Endothelial cell of umbilical vein (primary cell): ENCODE measurements at places on chromosomes 11 and 22. TPM values are rescaled to one million over a fixed set of nuclear protein-coding genes. Genes with fewer than 3 reads are reported as not detected.
A peak's percentile ranks its signal among the peaks of the same experiment; 100 is the strongest.

Gene CDC42BPG
- 0.13 and 0.19 TPM in 2 replicates for polyA plus RNA-seq

Gene NFAM1
- polyA plus RNA-seq = not detected in 2 replicates

Gene TECTA
- polyA plus RNA-seq = 0.69 and 0.97 TPM in 2 replicates

Gene SF3B2
- polyA plus RNA-seq = 99.4 and 132 TPM in 2 replicates

Gene SCN2B
- not detected in 2 replicates for polyA plus RNA-seq

Gene MRGPRX3
- polyA plus RNA-seq = not detected in 2 replicates

Gene MIAT
- 0.03 and 0.05 TPM in 2 replicates for polyA plus RNA-seq

Gene PHOX2A
- polyA plus RNA-seq = not detected in 2 replicates

Gene MADD
- polyA plus RNA-seq = 25.5 and 35.3 TPM in 2 replicates

Gene C11orf91
- polyA plus RNA-seq = 0.21 and 0.94 TPM in 2 replicates

- DNase-seq = no peak
Measured at GRCh38 chr11:60056349-60056969, at the start of gene MS4A3. Gene MS4A3, plus strand, starts transcription at chr11:60056665. Its CDS starts 4,496 bp downstream, at chr11:60061161.

- no peak for DNase-seq
Measured at GRCh38 chr11:11416917-11417316, 63.9 kb upstream of the CSNK2A3 start.

DNA sequence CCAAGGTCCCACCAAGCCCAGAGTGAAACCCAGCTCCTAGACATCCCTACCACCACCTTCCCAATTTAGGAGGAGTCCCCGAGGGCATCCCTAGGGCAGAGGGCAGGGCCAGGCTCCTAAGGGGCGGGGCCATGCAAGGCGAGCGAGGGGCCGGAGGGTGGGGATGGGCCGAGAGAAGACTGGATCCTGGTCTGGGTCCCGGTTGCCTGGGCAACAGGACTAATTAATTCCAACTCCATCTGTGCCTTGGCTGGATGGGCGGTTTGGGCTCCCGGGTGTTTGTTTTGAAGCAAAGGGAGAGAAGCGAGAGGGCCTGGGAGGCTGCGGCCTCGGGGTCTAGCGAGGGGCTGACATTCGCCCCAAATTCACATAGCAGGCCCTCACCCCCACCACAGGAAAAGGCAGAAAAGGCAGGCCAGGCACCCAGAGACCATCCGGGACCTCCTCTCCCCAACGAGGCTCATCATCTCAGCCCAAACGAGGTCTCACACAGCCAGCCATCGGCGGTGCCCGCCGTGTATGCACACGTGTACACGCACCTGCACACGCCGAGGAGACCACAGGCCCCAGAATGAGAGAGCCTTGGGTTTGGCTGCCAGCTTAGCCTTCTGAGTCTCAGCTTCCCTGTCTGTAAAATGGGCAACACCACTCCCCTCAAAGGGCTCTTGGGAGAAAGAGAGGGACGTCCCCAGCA lies 23.9 kb downstream of the ELFN2 start:
- DNase-seq = no peak

GRCh38 chr22:24061124-24061684 lies 50.1 kb downstream of the CABIN1 start:
- no peak for DNase-seq

- DNase-seq = peak; percentile 4
Measured at GRCh38 chr11:87198266-87198881, 160.6 kb downstream of the TMEM135 start.

GRCh38 chr22:44159221-44159620 lies 21.5 kb upstream of the PARVG start:
- DNase-seq = no peak

- DNase-seq = peak; percentile 92
Measured at GRCh38 chr22:40396882-40397281, 26.5 kb downstream of the SGSM3 start.

DNA sequence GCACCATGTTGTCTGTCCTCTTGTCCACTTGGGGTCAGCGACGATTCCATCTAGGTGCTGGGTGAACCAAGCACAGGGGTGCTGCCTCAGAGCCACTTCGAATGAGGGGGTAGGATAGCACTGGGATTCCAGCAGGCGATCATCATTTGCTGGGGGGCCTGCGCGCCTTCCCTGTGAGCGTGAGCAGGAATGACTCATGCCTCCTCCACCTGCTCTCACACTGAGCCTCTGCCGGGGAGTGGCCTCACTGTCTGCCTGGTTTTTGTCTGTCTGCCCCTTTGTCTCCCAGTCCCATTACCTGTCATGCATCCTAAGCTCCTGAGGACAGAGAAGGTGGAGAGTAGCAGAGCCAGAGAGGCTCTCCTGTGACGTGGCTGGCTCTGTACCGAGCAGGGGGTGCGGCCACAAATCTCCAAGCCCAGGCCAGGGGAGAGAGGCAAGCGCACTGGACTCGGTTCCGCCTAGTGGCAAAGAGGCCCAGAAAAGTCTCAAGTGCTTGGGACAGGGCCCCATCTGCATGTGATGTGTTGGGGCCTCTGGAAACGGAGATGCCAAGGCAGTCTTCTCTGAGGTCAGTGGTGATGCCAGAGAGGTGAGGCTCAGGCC lies 30.8 kb downstream of the RSPH14 start:
- no peak for DNase-seq

DNA sequence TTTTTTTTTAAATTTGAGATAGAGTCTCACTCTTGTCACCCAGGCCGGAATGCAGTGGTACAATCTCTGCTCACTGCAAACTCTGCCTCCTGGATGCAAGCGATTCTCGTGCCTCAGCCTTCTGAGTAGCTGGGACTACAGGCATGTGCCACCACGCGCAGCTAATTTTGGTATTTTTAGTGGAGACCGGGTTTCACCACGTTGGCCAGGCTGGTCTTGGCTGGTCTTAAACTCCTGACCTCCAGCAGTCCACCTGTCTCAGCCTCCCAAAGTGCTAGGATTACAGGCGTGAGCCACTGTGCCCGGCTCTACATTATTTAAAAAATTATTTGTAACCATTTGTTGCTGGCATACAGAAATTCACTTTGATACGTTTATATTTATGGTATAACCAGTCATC lies 18.6 kb downstream of the EP300 start:
- no peak for DNase-seq

DNA sequence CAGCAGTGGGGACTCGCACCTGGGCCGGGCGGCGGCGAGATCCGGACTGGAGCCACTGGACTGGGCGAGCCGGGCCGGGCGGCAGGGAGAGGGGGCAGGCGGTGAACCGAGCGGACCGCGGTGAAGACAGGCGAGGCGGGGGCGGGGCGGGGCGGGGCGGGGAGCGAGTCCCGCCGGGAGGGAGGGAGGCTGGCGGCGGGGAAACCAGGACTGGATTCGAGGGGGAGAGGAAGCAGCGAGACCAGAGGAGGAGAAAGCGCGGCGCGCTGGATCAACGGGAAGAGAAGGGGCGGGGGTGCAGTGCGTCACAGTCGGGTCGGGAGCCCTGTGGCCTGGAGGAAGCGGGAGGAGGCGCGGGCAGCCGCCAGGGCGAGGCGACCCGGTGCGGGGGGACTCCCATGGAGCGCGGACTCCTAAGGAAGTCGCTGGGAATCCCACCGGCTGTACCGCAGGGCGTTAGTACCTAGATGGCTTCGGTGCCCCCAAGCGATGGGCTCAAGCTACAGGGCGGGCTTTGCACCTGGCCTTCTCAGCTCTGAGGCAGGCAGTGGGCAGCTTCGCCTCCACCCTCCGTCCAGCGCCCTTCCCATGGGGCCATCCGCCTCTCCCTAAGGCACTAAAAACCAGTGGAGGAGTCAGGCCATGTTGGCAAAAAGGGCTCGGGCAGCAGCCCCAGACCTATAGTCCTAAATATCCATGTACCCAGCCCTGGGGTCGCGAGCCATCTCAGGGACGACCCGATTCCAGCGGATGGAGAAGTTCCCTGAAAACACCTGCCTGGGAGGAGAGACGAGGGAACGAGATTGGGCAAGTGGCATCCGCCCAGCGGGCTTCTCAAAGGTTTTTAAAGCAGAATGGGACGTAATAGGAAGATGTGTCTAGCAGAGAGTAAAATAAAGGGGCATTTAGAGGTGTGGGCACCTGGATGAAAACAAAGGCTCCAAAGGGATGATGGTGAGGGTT lies at the start of gene TMEM121B:
TMEM121B (minus strand) TSS at position 128 of the 963 bp plus-strand sequence. CDS start 233 bp downstream, outside the sequence.
- DNase-seq = peak; percentile 23

DNA sequence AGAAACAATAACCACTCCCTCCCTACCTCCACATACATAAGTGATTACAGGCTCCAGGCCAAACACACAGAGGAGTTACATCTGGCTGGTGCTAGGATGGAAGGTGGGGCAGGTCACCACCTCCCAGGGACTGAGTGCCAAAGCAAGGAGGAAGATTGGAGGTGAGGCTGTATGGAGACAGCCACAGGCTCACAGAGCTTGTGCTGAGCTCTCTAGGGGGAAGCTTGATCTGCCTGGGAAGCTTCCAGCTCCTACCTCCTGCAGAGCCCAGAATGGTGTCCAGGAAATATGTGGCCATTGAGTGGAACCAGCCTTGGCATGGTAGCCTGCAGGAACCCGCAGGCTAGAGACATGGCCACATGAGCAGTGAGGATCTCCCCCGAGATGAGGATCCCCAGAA lies 3.6 kb upstream of the MED15 start:
- no peak for DNase-seq

GRCh38 chr11:130737041-130737830 lies 179.0 kb downstream of the SNX19 start:
- no peak for DNase-seq

DNA sequence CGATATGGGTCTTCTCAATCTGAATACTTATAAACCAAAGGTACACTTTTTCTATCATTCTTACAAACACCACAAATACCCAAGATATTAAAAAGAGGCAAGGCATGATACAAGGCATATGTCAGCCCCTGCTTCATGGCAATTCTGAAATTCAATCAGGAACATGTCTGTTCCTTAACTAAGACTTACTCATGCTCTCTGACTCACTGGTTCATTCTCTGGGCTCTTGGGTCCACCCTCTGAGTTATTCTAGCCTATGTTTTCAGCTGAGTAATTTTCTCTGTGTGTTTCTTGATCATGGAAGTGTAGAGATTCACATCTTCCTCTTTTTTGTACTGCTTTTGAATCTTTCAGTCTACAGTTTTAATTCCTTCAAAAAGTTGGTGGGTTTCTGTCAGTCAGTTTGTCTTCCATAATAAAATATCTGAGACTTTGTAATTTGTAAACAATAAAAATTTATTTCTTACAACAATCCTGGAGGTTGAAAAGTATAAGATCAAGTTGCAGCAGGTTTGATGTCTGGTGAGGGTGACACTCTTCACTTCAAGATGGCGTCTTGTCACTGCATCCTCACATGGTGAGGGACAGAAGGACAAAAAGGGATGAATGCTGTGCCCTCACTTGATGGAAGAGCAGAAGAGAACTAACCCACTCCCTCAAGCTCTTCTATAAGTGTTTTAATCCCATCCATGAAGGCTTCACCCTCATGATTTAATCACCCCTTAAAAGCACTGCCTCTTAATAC lies 211.7 kb downstream of the FAM76B start:
- no peak for DNase-seq

GRCh38 chr11:2105511-2105910 lies 33.7 kb downstream of the IGF2 start:
- no peak for DNase-seq

DNA sequence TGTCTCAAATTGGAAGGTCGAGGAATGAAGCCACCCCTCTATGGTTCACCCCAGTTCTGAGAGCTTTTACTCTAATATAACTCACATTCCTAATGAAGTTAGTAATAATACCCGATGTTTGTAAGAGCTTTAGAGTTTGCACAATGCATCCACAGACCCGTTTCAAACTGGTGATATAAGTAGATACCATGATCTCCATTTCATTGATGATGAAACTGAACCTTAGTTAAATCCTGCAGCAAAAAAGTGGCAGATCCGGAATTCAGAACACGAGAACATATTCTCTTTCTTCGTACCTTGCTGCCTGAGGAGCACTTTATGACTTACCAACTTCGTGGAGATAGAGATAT lies 757 bp upstream of the RBFOX2 start:
- DNase-seq = no peak
